ENCODE measurements at places on chromosomes 6 and 20.

- no peak for DNase-seq
These were observed 80.8 kb downstream of the BMP6 start for GRCh38 chr6:7806711-7807110.

DNA sequence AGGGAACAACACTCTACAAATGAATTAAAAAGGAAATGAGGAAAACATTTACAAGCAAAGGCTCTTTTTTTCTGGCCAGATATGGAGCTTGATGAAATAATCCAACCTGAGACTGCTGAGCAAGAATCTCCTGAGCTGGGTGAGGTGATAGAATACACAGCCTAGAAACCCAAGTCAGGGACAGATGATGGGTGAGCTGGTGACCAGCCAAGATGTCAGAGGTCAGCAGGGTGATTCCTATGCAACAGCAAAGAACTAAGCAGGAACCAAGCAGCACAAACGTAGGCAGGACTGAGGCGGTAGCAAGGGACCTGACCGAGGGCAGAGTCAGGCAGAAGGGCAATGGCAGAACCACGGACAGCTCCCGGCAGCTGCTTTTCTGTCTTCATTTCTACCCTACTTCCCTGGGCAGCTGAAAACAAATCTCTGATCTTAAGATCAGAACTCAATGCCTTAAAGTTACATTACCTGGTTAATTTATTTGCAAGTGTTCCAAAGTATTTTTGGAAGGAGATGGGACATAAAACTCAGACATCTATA lies 75.1 kb downstream of the CDC40 start:
- DNase-seq = peak; percentile 9

DNA sequence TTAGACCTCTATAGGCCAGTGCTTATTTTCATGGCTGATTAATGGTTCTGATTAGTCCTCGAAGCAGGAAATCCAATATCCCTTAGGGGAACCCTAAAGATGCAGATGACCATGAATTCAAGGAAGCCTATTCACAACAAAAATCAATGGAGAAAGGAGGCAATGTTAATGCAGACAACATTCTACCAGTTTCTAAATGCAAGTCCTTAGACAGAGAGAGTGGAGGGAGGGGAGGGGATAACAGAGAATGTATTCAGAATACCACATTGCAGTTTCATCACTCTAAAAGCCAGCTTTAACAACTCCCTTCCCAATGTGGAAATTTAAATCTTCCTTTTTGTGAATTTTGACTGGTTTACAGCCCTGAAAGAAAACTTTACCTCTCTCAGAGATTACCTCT lies 87.1 kb upstream of the POU3F2 start:
- no peak for DNase-seq

- DNase-seq = no peak
These were observed 279.7 kb downstream of the KIF16B start for GRCh38 chr20:16293590-16293989.

DNA sequence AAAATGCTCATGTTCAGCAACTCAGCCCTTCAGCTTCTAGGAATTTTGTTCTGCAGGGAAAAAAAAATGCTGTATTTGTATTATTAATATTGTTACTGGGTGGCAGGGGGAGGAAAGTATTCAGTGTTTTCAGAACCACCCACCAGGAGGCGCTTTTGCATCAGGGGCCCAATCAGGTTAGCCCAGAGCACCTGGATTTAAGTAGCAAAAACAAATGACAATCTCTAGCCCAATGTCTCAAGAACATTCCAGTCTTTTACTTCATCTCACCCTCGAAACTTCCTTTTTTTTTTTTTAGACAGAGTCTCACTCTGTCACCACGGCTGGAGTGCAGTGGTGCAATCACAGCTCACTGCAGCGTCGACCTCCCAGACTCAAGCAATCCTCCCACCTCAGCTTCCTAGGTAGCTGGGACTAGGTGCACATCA lies 635 bp upstream of the C20orf203 start:
- peak; percentile 79 for DNase-seq
